ENCODE measurements at places on chromosomes 1 and 21.
A peak's percentile ranks its signal among the peaks of the same experiment; 100 is the strongest.

DNA sequence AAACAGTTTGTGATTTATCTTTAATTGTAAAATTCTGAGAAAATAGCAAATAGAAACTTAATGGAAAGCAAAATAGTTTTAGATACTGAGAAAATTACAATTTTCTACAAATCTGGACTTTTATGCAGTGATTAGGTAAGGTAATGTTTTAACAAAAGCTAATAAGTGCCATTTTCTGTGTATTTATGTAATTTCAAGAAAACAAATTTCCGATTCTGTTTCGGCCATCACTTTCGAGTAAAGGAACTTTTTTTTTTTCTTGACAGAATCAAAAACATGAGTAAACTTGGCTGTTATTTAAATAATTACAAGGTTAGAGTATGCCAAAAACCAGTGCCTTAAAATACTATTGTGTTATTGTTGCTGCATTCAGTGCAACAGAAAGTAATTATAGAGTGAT lies 280.4 kb upstream of the C1orf105 start:
- no peak for DNase-seq

DNA sequence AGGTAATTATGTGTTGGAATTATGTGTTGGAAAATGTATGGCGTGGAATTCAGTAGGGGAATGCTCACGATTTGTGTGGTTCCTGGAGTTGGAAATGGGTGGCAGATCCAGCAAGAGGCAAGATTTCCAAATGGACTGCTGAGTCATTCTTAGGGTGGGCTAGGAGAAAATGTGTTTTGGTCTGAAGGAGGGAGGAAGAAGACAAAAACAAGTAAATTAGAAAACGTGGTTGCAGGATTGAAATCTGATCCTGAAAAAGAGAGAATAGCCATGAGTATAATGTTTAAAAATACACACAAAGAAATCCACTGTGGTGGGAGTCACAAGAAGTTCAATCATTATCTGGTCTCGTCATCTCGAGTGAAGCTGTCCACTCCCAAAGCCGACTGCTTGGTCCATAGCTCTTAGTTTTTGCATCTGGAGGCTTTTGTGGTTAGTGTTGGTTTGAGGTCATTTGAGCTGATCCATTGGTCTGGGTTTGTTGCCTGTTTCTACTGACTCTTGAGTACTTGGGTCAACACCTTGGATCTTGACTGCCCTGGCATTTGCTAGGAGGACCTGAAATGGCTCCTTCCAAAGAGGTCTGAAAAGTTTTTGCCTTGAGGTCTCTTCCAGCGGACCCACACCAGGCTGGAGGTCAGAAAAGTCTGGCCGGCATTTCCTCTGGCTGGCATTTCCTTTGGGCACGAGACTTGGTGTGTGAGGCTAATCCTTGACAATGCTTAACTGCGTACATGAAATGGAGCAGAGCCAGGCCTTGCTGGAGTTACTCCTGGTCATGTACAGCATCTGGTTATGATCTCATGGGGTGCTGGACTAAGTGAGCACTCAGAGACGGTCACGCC lies 9.2 kb downstream of the MX2 start:
- DNase-seq = no peak

DNA sequence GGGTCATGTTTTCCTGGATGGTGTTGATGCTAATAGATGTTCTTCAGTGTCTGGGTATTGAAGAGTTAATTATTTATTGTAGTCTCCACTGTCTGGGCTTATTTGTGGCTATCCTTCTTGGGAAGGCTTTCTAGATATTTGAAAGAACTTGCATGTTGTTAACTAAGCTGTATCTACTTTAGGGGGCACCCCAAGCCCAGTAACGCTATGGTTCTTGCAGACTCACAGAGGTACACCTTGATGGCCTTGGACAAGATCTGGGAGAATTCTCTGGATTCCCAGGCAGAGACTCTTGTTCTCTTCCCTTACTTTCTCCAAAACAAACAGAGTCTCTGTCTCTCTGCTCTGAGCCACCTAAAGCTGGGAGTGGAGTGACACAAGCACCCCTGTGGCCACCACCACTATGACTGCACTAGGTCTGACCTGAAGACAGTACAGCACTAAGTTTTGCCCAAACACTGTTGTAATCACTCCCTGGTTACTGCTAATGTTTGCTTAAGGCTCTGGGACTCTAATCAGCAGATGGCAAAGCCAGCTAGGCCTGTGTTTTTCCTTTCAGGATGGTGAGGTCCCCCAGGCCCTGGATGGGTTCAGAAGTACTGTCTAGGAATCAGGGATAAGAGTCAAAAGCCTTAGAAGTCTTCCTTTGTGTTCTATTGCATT lies 76.5 kb upstream of the C1orf21 start:
- no peak for DNase-seq

GRCh38 chr1:99818063-99818699 lies 32.0 kb upstream of the AGL start:
- DNase-seq = no peak

DNA sequence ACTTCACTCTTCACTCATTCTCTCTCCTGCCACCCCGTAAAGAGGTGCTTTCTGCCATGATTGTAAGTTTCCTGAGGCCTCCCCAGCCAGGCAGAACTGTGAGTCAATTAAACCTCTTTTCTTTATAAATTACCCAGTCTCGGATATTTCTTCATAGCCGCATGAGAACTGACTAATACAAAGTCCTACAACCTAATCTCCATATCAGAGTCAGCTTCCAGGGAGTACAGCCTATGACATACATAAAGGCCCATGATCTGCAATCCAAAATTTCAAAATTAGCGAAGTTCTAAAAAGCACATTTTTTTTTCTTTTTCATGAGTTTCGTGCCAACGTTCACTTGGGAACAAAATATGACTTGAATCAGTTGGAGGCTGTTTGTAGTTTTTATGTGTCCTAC lies 256.9 kb upstream of the DUSP10 start:
- DNase-seq = no peak

DNA sequence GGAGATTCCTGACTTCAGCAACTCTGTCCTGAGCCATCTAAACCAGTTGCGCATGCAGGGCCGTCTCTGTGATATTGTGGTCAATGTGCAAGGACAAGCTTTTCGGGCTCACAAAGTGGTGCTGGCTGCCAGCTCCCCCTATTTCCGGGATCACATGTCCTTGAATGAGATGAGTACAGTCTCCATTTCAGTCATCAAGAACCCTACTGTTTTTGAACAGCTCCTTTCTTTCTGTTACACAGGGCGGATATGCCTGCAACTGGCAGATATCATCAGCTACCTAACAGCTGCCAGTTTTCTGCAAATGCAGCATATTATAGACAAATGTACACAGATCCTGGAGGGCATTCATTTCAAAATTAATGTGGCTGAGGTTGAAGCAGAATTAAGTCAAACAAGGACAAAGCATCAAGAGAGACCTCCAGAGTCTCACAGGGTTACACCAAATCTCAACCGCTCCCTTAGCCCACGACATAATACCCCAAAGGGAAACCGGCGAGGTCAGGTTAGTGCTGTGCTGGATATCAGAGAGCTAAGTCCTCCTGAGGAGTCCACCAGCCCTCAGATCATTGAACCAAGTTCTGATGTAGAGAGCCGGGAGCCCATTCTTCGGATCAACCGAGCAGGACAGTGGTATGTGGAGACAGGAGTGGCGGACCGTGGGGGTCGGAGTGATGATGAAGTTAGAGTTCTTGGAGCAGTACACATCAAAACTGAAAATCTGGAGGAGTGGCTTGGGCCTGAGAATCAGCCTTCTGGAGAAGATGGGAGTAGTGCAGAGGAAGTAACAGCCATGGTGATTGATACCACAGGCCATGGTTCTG lies 2.3 kb downstream of the ZBTB37 start:
- peak; percentile 87 for DNase-seq

DNA sequence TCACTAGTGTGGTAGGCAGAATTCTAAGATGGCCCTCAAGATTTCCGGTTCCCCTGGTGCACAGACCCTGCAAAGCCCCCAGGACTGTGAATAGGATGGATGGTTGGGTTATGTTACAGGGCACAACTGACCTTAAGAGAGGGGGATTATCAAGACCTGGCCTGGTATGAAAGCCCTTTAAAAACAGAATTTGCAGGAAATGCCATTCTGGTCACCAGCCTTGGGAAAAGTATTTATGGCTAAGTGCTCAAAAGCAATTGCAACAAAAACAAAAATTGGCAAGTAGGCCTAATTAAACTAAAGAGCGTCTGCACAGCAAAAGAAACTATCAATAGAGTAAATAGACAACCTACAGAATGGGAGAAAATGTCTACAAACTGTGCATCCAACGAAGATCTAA lies 144.7 kb upstream of the EDN2 start:
- DNase-seq = no peak

DNA sequence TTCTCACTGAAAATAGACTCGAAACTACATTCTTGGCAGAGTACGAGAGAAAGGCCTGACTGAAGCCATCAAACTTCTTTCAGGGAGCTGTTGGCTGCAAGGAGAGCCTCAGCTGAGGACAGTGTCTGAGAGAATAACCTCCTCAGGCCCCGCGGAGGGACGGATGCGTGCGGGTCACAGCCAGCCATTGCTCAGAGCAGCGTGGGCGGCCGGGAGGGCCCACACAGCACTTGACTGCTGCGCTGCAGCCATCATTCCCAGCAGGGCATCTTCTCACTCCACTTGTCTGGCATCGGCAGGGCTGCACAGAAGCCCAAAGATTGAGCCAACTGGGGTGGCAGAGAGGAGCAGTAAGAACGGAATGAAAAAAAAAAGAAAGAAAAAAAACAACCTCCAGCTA lies 113.5 kb downstream of the XCL2 start:
- no peak for DNase-seq

DNA sequence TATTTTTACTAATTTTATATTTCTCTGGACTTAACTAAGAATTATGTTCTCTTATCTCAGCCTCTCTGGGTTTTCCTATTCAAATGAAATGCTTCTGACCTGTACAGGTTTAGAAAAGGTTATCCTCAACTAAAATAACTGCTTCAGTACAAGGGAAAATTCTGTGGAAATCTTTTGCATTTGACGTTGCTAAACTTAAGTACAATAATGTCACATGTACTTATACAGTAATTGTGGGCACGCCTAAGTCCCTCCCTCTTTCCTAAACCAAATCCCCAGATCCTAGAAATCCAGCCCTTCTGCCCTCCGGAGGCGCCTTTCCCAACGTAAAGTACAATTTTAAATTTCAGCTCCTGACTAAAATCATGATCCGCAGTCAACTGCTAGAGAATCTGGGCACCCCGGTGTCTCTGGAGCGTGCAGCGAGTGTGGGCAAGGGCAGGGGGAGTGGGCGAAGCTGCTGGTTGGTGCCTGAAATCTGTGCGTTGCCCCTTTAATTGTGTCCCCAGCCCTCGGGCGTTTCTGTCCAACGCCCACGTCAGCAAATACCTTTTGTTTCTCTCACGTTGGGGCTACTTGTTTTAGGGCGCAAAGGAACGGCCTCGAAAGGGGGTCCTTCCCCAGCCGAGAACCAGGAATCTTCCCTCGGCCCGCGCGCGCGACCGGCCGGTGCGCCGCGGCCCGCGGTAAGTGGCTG lies at the start of gene ZBTB8A:
ZBTB8A (plus strand) TSS at position 541 of the 697 bp plus-strand sequence. CDS start 53,505 bp downstream, outside the sequence.
- DNase-seq = peak; percentile 67

DNA sequence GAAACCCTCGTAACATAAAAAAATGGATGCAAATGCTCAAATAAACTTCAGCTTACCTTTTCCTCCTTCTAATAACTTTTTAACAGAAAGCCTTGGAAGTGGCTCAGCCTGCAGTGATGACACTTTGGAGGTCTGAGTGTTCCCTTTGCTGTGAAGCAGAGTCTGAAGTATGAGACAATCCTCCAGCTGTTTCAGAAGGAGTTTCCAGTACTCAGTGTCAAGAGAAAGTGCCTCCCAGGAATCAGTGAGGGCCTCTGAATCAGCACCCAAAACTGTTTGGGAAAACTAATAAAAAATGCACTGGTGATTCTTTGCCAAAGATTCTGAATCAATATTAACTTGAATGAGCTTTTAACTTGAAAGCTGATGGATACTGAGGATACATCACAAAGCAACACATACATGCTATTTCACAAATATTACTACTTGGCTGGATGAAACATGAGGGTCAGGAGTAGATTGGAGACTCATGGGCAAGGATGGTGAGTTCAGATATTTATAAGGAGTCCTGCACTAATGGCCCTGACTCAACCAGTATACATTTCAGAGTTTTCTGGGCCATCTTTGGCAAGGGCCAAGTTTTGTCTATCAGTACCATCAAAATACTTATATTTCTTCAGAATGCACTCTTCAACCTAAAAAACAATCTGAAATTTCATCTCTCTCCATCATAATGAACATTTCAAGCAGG lies 77.0 kb downstream of the IARS2 start:
- DNase-seq = no peak

DNA sequence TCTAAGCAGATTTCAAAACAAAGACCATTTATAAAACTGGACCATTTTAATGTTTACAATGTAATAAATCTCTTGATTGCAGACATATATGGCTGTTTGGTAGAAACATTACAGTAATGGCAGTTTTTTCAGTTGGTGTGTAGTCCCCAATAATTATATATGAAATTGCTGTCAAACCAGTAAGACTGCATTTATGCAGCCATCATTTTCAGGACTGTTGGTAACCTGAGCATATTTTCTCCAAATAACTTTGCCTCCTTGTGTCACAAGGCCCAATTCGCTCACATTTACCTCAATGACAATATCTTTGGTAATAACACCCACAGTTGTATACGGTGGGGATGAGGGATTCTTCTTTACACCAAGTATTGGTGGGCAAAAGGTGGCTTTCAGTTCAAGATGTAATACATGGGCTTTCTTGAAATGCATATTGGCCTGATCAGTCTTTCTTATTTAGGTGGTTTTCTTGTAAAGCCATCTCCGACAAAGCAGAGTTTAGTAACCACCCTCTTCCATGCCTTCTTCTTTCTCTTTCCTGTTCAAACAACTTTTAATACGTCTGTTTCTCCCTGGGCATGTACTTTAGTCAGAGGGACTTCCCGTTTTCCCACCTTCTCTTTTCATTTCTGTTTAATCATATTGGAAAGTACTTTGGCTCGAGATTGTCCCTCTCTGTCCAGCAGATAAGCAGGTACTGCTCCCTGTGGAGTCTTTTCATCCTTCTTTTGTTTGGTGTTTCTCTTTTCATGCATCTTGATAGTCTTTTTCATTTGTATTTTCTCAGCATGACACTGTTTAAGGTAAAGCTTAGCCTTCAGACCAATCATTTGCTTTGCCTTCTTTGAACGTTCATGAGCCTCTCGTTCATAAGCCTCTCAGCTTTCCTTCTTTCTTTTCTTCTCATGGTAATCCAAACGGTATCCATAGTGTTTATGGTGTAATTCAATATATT lies 30.4 kb downstream of the ATP2B4 start:
- DNase-seq = no peak

DNA sequence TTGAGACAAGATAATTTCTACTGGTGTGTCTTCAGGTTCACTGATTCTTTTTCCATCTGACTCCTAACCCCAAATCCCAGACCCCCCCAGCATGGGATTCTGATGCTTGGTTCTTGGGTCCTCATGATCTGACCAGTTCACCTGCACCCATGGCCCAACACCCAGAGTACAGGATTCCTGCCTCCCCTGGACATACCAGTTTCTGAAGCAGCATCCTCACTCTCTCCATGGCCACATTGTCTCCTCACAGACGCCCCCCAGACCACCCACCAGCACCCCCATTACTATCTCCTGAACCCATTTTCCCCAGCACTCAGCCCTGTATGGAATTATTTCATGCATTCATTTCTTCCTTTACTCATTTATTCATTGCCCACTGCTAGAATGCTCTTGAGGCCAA lies 864 bp upstream of the KRTAP12-3 start:
- DNase-seq = no peak

Data from hematopoietic multipotent progenitor cell treated with erythropoietin and hydrocortisone succinate and interleukin-3 and kit ligand, for 6 days (in vitro differentiated cells).